ENCODE measurements at places on chromosomes 4 and X. TPM values are rescaled to one million over a fixed set of nuclear protein-coding genes. Genes with fewer than 3 reads are reported as not detected.

Gene PORCN
- total RNA-seq = 7.1 TPM

Gene RGS12
- 8.8 TPM for total RNA-seq

Gene ZNF280C
- total RNA-seq = 5.3 TPM

Gene PAGE5
- total RNA-seq = 0.68 TPM

Gene TEX13B
- total RNA-seq = not detected

Gene SOX3
- not detected for total RNA-seq

Gene MAGEA4
- total RNA-seq = not detected

Gene NKRF
- 20.2 TPM for total RNA-seq
